ENCODE measurements at places on chromosomes 1 and 21.

DNA sequence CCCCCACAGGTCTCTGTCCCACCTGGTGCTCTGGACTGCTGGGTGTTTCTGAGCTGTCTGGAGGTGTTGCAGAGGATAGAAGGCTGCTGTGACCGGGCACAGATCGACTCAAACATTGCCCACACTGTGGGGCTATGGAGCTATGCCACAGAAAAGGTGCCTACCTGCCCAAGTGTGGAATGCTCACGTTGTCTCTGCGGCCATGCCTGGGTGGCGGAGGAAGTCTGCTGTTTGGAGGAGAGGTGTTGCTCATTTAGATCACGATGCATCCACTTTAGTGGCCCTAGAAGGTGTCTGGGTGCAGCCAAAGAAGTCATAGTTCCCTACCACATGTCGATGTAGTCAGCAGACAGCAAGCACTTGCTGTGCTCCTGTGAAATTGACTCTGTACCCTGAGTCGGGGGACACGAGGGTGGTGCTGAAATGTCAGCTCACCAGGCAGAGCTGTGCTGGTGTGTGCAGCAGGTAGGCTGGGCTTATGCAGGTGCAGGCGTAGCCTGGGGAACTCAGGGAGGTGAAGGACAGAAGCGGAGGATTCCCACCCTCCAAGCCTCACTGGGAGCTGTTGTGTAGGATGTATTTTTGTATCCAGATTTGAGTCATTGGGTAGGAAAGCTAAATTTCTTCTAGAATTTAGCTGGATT is 32.8 kb upstream of the PWP2 start:
- DNase-seq = no peak

DNA sequence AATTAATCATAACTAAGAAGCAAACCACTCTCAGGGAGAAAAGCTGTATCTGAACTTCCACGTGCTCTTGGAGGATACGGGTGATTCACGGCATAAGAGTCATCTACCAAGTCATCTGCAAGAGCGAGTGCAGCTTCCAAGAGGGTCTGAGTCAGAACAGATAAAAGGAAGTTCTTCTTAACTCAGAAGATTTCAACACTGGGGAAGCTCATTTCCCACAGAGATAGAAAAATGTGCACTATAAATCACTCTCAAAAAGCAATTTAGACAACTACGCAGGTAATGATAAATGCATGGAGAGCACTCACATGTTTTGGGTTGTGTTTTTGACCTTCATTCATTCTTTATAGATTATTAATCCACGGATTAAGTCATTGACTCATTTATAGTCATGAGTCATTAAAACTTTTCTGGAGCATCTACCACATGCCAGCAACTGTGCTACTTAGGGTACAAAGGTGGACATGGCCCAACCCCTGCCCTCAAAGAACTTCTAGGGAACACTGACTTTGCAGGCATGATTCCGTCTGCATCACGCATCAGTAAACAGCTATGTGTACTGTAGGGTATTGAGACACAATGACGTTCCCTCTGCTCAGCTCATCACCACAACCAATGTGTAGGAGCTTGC is 20.8 kb downstream of the KCNJ15 start:
- DNase-seq = no peak

- no peak for DNase-seq
These were observed 5.8 kb downstream of the TIAM1 start for GRCh38 chr21:31337996-31338907.

DNA sequence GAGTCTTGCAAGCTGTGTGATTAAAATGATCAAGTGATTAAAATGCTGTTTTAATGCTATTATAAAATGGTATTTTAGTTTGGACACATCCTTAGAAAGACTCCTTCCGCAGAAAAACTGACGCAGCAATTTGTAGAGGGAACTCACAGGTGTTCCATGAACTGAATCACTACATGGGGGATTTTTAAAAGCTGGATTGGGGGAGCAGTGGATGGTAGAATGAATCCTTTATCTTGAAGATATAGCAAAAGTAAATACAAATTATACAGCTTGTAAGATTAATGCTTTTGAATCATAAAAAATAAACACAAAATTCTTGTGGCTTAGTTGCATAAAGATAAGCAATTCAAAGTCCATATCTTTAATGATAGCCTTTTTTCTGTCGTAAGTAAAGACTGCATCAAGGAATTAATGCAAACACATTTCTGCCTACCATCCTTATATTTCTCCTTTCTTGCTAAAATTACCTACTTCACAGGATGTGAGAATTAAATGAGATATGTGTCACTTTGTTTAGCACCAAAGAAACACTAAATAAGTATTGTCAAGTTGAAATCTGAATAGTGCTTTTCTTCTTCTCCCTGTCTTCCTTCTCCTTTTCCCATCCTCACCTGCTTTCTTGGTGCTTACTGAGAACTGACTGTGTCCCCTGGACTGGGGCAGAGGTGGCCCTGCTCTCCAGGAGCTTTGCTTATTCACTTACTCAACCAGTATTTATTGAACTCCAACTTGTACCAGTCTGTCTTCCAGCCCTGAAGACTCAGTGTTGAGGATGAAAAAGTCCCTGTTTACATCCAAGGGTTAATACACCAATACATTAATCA is 61.5 kb upstream of the F3 start:
- no peak for DNase-seq

- DNase-seq = no peak
These were observed 427 bp downstream of the FAM3B start for GRCh38 chr21:41317063-41317392.

DNA sequence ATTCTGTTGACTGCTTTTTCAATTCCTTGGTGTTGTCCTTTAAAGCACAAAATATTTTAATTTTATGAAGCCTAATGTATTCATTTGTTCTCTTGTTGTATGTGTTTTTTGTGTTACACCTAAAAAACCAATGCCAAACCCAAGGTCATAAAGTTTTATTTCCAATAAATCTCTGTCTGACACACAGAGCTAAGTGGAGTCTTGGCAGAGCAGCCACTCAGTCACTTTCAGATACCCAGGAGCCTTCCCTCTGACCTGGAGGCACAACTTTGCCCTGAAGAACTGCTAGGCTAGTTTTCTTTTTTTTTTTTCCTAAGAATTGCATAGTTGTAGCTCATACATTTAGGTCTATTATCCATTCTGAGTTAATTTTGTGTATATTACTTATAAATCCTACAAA is 71.2 kb upstream of the BCL9 start:
- no peak for DNase-seq

GRCh38 chr1:202130816-202131522 is 8.3 kb downstream of the GPR37L1 start:
- no peak for DNase-seq

- no peak for DNase-seq
These were observed 169.2 kb upstream of the SGIP1 start for GRCh38 chr1:66364578-66365391.

- DNase-seq = no peak
These were observed 9.8 kb downstream of the PLEKHO1 start for GRCh38 chr1:150159550-150159949.

GRCh38 chr1:47577303-47578025 is 139.6 kb downstream of the FOXD2 start:
- DNase-seq = no peak

DNA sequence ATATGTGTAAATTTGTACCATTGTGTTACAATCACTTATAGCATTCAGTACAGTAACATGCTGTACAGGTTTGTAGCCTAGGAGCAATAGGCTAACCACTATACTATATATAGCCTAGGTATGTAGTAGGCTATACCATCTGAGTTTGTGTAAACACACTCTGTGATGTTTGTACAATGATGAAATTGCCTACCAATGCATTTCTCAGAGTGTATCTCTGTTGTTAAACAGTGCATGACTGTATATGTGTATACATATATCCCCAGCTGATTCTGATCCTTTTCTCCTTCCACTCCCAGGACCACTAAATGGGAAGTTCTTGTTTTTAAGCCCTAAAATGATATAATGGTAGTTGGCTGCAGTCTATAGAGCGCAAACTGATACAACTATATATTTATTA is 7.8 kb downstream of the GNPAT start:
- DNase-seq = no peak

- no peak for DNase-seq
These were observed 3.8 kb downstream of the NFIA start for GRCh38 chr1:61085983-61086644.

GRCh38 chr1:182611787-182612186 is 7.6 kb upstream of the RGS16 start:
- DNase-seq = no peak

- DNase-seq = no peak
These were observed 38.2 kb downstream of the SLC9A1 start for GRCh38 chr1:27116697-27117096.

- no peak for DNase-seq
These were observed 445.6 kb downstream of the PLPP3 start for GRCh38 chr1:56133522-56134472.

DNA sequence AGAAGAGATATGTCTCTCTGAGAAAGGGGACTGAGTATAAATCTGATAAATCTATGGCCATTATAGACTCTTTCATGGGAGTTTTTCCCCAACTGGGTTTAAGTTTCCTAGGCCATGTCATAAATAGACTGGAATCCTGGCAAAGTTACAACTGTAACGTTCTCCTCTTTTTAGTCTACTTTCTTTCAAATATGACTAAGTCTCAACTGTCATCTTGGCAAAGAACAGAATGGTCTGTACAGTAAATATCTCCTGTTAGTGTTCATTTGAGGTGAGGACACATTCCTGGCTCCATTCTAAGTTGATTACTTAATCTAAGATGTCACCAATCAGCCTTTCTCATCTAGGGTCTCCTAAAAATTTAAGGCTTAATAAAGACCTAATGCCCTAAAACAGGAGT is 300.5 kb downstream of the BRINP2 start:
- DNase-seq = no peak

DNA sequence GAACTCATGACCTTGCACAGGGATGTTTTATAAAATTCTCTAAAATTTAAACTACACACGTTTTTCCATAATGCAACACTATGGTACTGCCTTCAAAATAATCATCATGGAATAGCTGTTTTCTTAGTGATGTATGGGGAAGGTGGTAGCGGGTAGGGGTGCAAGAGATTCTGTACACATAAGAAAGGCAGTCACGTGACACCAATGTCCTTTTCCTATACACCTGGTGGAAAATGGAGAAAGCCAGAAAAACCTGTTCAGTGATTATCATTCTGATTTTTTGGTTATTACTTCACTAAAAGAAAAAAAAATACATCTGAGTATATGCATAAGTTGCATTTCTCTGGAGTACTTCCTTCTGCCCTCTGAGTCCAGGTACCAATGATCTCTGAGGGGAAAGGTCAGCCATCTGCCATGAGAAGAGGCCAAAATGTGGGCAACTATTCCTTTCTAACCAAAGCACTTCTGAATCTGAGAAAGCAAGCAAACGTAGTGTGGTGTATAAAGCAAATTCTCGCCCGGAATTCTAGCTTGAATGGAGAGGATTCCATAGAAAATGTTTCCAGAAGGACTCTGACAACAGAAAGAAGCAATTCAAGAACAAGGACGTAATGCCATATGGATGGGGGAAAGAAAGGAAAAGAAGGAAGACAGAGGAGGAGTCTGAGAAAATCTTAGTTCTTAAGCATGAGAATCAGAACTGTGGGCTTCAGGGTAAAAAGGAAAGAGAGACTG is 137.3 kb downstream of the RERE start:
- no peak for DNase-seq

- no peak for DNase-seq
These were observed 64.8 kb downstream of the DNTTIP2 start for GRCh38 chr1:93814059-93814794.

DNA sequence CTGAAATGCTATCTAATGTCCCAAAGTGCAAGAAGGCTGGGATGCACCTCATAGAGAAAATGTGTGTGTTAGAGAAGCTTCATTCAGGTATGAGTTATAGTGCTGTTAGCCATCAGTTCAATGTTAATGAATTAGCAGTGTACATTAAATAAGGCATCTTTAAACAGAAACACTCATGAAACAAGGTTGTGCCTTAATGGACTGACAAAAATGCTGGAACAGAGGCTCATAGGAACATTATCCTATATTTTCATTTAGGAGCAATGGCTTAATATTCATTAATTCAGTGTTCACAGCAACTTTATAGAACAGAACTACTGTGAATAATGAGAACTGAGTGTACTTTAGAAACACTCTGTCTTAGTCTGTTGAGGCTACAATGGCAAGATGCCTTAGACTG is 15.2 kb upstream of the FAM89A start:
- no peak for DNase-seq

- no peak for DNase-seq
These were observed 125.9 kb downstream of the ZMYM4 start for GRCh38 chr1:35394386-35394785.

DNA sequence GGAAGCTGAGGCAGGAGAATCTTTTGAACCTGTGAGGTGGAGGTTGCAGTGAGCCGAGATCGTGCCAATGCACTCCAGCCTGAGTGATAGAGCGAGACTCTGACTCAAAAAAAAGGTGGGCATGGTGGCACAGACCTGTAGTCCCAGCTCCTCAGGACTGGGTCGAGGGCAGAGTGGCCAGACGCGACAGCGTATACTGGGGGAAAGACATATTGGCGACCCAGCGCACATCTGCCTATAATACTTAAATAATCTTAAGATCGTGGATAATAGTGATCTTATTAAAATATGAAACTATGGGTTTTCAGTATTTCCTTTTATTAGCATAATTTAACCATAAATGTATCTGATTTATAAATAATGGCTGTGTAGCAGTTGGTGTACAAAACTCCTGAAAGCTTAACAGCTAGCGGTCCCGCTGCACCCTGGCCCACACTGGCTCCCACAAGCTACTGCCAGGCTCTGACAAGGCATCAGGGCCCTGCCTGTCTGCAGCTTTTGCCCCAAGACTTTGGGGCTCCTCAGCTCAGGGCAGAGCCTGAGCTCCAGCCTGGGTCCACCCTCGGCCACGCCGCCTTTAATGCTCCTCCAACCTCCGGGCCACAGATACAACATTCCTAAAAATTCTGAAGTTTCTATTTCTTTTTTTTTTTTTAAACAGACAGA is 2.7 kb upstream of the AURKAIP1 start:
- no peak for DNase-seq

DNA sequence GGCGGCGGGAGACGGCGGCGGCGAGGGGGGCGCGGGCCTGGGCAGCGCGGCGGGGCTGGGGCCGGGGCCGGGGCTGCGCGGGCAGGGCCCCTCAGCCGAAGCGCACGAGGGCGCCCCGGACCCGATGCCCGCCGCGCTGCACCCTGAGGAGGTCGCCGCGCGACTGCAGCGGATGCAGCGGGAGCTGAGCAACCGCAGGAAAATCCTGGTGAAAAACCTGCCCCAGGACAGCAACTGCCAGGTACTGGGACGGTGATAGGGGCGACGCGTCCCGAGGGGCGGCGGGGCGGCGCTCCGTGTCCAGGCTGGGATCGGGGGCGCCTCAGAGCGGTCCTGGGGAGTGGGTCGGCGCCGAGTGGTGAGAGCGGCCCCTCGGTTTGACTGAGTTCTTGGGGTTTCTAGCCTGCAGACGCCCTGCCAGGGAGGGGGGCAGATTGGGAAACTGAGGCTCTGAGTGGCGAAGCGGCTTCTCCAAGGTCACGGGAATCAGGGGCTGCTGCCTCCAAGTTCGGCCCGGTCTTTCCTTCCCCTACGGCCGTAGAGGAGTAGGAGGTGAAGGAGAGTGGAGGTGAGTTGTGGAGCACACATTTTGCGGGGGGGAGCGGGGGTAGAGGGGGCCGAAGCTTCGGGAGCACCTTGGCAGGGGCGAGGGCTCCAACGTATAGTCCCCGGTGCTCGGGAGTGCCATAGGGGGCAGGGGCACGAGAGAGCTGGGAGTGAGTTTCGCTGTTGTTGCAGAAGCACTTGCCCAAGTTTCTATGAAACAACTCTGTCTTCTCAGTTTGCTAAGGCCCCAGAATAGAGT is 508 bp downstream of the RAVER2 start:
- no peak for DNase-seq

Measured in cerebellar nuclear complex (tissue), 1 donor.